NCI-H526 treated with DMSO at 0.1 percent for 48 hours (cell line): ENCODE measurements at places on chromosomes 7 and 10.

GRCh38 chr10:95650232-95650631, 6.3 kb downstream of the ALDH18A1 start:
- DNase-seq = no peak

- DNase-seq = no peak
Measured at GRCh38 chr10:73881221-73881919, 7.0 kb upstream of the CAMK2G start.

- DNase-seq = no peak
Measured at GRCh38 chr7:15972862-15973275, 286.4 kb upstream of the MEOX2 start.

DNA sequence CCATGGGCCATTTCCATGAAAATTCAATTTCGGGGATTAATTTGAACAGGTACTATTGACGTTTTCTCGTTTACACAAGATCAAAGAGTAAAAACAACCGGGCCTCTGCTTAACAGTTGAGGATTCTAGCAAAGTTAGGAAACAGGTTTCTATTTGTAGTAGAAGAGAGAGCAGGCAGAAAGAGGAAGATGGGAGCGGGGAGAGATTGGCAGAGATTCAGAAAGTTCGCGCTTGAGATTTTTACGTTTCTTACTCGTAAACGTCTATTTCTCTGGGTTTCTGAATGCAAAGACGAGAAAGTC, 571 bp upstream of the VWC2 start:
- no peak for DNase-seq

GRCh38 chr7:81624650-81625631, 144.9 kb downstream of the HGF start:
- no peak for DNase-seq

GRCh38 chr10:97534746-97535367, 36.1 kb downstream of the UBTD1 start:
- DNase-seq = no peak

- peak; percentile 1 for DNase-seq
Measured at GRCh38 chr10:12212454-12212853, 16.5 kb downstream of the CDC123 start.

- no peak for DNase-seq
Measured at GRCh38 chr10:4541292-4541691, 284.7 kb upstream of the AKR1E2 start.

DNA sequence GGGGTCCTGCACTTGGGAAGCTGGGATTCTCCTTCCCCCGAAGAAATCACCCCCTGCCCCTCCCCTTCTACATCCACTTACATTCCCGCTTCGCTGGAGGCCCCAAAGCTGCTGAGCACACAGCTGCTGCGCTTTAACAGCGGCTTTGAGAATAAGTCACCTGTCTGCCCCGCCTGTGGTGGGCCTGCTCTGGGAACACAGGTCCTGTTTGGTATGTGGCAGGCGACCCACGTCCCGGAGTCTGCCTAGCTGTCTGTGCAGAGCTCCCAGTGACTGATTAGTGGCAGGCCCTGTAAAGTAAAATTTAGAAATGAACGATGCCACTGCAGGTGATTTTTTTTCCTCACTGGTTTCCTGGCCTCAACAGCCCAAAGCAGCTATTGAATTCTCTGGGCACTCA, 47.0 kb downstream of the CDH23 start:
- DNase-seq = no peak

DNA sequence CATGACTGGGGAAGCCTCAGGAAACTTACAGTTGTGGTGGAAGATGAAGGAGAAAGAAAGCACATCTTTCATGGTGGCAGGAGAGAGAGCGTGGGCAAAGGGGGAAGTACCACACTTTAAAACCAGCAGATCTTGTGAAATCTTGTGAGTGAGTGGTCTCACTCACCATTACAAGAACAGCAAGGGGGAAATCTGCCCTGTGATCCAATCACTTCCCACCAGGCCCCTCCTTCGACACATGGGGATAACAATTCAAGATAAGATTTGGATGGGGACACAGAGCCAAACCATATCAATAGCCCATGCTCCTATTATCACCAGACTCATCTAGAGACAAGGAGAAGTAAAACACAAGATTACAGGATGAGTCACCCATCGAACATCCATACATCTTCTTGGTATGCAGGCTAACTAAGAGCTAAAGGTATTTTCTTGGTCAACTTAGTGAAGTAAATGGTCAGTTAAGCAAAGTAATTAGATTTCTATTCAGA, 55.3 kb upstream of the YAE1 start:
- no peak for DNase-seq

DNA sequence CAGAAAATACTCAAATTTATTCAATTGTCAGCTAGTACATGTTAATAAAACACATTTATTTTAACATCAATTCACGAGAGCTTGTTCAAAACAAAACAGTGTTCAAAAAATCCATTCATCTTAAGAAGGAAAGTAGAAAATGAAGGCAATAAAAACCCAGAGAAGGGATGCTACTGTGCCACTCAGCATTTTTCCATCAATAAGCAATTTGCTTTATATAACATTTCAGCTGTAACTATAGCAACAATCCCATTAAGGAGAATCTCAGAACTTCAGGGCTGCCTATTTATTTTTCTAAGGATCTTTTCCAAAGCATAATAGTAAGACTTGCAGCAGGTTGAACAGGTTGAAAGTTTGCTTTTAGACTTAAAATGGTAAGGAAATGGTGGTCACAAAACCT, 190.5 kb downstream of the PCLO start:
- DNase-seq = no peak

DNA sequence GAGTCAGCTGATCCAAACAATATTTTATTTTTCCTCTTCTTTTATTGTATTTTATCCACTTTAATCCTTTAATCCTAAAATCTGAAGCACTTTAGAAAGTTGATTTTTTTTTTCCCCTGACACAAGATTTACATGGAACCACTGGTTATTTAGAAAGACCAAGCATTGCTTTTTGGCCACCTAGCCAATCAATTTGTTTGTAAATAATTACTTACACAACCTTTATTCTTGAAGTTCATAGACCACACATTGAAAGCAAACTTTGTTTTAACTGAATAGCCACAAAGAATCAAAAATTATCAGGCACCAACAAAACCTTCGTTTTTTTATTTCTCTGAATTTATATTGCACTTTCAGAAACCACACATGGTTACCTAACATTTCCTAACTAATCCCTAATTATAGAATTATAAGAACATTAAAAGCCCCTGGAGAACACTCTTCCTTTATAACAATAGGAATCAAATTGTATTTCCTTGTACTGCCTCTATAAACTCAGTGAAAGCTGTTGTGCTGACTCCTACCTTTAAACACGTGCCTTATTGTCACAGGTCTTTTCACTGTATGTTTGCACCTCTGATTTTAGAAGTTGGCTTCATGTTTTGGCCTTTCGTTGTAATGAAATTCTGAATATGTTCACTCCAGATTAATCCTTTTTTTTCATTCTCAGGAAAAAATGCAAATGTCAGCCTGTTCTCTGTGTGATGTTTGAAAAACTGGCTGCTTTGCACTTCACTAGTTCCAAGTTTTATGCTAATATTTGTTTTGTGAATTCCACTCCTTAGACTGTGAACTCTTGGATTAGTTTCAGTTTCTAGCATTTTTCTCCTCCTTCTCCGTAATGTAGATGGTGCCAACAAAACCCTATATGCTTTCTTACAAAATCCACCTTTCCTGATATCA, 1511.9 kb downstream of the REEP3 start:
- no peak for DNase-seq

GRCh38 chr10:47258921-47259320, 41.1 kb upstream of the GDF10 start:
- DNase-seq = no peak

DNA sequence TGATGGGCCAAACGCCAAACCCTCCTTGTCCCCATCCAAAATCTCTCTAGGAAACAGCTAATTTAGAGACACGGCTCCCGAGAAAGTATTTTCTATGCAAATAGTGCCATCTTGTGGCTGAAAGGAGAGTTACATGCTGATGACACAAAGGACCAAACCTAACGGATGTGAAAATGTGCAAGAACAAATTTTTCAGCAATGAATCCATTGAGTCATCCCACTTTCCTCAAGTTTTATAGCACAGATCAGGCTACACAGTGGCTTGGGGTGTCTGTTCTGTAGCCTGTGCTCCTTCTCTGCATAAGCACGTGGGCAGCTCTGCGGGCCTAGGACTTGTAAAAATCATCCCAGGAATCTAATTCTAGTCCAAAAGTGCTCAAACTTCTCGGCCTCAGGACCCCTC, 154.8 kb upstream of the PRR15 start:
- peak; percentile 55 for DNase-seq

GRCh38 chr7:139075871-139076686, 33.4 kb downstream of the ZC3HAV1 start:
- no peak for DNase-seq

GRCh38 chr10:124665980-124666379, 78.2 kb downstream of the FAM53B start:
- no peak for DNase-seq

GRCh38 chr10:86799188-86799845, 42.9 kb downstream of the BMPR1A start:
- DNase-seq = no peak
